ENCODE measurements at places on chromosomes 1 and 21.

DNA sequence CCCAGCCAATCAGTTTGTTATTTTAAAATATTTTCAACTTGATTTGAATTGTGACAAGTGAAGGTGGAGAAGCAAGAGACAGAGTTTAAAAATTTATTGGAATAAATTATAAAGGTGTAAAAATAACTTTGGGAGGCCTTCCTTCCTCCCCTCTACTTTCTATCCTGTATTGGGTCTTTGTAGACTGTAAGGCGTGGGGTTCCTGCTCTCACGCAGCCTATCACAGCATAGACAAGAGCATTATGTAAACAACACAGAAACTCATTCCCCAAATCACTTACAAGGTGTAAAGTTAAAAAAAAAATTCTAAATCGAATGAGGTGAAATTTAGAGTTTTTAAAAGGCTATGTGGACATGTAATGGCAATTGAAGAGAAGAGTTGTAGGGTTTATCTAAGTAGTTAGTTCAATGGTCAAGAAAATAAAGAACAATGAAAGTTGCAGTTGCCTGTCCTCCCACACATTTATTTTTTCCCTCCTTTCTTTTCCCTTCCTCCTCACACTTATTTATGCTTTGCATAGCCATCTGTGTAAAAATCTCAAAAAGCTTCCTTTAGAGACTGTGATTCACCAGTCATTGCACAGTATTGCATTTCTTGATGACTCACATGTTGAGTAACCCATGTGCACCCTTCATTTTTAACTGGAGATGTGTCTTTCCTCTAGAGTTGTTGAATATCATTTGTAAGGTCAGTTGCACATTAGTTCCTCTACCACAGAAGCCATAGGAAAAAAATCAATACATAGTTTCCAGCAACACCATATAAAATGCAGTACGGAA lies 242.2 kb downstream of the PTPRC start:
- DNase-seq, result no peak

GRCh38 chr1:201260648-201261311 lies 22.5 kb upstream of the PKP1 start:
- DNase-seq, result no peak

- no peak for DNase-seq
These were observed 33.4 kb downstream of the SUCO start for GRCh38 chr1:172566196-172566997.

DNA sequence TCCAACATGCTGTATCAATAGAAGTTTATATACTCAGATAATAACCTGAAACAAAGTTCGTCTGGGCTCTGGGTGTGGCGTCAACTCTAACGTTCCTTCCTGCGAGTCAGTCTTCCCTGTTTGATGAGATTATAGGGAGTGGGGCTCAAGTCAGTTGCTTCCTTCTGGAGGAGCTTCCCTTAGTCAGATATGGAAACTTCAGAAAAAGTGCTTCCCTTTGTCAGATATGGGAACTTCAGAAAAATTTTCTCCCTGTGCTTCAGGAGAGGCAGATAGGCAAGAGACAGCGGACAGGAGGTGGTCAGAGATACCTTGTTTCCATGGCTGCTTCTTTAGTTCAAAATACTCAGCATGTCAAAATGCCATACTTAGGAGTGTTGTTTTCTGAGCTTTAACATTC lies 51.1 kb upstream of the PRDX6 start:
- DNase-seq, result no peak
